ENCODE measurements at places on chromosomes 12 and 14. TPM values are rescaled to one million over a fixed set of nuclear protein-coding genes. Genes with fewer than 3 reads are reported as not detected.

Gene OR4N5
- total RNA-seq, result not detected

GRCh38 chr12:11658791-11659190 lies 9.3 kb downstream of the ETV6 start:
- no peak for DNase-seq

- DNase-seq, result peak; percentile 50
Observed at GRCh38 chr12:53659011-53659551, 16.8 kb downstream of the ATP5MC2 start.

DNA sequence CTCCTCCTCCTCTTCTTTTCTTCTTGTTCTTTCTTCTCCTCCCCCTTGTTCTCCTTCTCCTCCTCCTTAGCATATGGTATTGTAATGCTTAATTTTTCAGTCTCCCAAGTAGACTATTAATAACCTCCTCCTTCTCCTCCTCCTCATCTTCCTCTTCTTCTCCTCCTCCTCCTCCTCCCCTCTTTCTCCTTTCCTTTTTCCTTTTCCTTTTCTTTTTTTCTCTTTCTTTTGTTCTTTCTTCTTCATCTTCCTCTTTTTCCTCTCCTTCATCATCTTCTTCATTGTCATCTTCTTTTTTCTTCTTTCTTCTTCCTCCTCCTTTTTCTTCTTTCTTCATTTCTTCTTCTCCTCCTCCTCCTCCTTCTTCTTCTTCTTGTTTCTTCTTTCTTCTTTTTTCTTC lies 251.6 kb upstream of the ARHGAP5 start:
- no peak for DNase-seq

- DNase-seq, result no peak
Observed at GRCh38 chr12:120668868-120669840, 17.8 kb upstream of the MLEC start.

Gene SLCO1B1
- not detected for total RNA-seq

GRCh38 chr12:108572166-108572790 lies 9.9 kb downstream of the ISCU start:
- DNase-seq, result no peak

DNA sequence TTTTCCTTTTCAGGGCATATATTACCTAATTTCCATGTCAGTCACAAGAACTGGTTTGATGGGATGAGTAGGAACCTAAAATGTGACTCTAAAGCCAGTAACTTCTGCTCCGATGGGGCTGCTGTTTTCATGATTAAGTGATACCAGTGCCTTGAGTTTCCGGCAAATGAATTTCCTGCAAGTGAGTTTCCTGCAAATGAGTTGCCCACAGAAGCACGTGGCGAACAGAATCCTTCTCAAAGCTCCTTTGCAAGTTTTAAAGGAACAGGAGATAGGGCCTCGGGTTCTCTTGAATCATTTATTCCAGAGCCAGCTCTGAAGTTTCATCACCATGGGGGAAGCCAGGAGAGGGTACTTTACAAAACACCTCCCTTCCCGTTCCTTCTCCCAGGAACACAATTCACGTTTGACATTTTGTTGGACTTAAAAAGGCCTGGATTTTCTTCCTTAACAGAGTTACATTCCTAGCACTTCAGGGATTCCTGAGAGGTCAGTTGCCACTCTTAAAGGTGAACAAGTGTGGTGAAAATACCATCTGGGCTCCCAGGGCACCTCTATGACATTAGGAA lies 2.2 kb upstream of the PPTC7 start:
- DNase-seq, result no peak

Gene FAIM2
- 17.9 TPM for total RNA-seq

- DNase-seq, result no peak
Observed at GRCh38 chr14:99687284-99688209, 3.4 kb downstream of the CYP46A1 start.

DNA sequence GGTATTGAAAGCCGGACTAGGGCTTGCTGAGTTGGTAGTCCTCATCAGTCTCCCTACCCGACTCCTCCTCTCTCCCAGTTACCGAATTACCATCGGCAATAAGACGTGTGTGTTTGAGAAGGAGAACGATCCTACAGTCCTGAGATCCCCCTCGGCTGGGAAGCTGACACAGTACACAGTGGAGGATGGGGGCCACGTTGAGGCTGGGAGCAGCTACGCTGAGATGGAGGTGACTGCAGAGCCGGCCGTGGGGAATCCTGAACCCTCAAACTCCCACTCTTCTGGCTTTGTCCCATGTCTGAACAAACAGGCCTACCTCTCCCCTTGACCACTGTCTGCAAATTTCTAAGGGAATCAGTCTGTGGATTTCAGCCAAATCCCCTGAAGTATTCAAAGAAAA lies 82.9 kb downstream of the ACACB start:
- DNase-seq, result no peak

DNA sequence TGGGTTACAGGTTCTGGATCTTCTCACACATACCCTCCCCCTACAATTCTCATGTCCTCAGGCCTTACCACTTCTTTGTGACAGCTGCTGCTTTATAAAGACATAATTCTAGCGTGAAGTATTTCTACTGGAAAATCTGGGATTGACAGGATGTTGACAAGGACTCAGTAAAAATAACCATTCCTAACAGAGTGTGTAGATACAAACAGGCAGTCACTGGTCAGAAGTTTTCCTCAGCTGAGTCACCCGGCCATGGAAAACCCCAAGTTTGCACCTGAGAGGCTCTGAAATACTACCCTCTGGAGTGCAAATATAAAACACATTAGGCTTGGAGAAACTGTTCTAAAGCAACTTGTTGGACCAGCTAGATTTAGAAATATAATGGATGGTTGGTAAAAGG lies 54.4 kb downstream of the SPPL3 start:
- DNase-seq, result no peak

Gene FGF23
- not detected for total RNA-seq

DNA sequence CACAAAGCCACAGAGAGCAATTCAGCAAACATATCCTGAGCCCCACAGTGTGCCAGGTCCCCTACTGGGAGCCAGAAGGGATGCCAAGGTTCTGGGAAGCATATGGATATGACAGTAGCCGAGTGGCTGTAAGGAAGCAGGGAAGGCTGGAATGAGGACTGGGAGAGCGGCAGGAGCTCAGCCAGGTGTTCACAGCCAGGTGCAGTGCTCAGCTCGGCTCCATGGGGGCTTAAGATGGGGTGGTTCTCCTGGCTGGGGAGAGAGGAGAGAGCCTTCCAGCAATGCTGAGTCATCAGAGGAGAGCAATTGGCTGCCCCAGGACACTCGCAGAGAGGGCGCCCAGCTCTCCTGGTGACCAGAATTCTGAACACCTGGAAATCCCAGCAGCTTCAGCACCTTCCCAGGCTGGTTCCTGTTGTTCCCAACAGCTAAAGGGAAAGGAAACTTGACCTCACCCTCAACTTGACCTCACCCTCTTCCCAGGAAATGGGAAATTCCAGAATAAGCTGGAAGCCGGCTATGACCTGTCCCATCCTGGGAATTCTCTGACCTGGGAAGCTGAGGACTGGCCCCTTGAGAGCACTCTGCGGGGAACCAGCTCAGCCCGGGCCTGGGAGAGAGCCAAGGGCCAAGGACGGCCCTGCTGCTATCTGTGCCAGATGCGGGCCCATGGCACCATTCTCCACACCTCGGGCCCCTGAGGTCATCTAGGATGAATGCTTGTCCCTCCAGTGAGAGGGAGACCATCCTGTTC lies 34.6 kb downstream of the SLC6A12 start:
- no peak for DNase-seq

GRCh38 chr12:19085090-19085489 lies 44.4 kb upstream of the PLEKHA5 start:
- no peak for DNase-seq

DNA sequence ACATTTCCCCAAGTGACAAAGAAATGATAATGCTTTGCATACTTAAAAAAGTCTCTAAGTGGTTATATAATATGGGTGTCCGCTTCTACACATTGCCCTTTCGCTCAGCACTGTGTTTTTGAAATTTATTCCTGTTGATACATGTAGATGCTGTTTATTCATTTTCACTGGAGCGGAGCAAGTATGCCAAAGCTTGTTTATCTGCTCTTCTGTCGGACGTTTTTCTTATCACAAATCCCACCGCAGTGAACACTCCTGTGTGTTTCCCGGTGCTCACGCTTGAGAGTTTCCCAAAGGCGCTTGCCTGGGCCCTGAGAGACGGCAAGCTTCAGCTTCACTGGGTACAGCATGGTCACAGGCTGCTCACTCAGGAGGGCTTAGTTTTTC lies 50.2 kb downstream of the TPCN1 start:
- no peak for DNase-seq

DNA sequence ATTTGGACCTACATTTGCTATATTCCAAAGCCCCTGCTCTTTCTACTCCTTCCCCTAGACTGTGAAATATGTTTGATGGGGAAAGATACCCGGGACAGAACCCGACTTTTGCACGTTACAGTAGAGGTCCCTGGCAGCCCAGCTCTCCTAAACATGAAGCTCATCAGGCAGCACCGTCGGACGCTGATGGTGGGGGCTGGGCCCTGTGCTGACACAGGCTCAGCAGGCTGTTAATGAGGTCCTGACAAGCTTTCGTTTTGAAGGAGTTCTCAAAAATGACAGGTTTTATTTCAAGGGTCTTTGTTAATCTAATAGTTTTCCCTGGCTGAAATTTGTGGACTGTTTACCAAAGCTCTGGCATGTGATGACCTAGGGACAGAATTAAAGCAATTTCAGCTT lies 102.3 kb downstream of the SLC25A47 start:
- DNase-seq, result no peak

DNA sequence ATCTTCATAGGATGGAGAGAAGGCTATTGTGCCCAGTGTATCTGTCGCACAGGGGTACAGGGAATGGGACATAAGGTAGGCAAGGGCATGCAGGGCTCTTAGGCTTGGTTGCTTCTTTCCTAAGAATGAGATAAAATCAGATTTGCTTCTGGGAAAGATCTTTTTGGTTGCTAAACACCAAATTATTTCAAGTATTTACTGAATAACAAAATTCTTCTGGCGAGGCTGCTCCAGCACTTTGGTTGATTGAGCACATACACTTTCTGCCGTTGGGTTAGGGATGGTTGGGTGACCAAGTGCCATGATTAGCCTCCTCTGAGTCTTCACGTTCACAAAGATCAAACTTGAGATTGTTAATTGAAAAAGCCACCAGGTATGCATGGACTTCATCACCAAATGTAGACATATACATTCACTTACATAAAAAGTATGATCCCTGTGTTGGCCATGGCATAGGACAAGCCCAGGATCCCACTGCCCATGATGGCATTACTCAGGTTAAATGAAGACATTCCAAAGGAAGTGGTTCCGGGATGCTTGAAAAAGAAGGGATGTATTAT lies 38.2 kb downstream of the SLC38A4 start:
- DNase-seq, result no peak

GRCh38 chr12:52629281-52630007 lies 11.1 kb upstream of the KRT73 start:
- DNase-seq, result no peak

DNA sequence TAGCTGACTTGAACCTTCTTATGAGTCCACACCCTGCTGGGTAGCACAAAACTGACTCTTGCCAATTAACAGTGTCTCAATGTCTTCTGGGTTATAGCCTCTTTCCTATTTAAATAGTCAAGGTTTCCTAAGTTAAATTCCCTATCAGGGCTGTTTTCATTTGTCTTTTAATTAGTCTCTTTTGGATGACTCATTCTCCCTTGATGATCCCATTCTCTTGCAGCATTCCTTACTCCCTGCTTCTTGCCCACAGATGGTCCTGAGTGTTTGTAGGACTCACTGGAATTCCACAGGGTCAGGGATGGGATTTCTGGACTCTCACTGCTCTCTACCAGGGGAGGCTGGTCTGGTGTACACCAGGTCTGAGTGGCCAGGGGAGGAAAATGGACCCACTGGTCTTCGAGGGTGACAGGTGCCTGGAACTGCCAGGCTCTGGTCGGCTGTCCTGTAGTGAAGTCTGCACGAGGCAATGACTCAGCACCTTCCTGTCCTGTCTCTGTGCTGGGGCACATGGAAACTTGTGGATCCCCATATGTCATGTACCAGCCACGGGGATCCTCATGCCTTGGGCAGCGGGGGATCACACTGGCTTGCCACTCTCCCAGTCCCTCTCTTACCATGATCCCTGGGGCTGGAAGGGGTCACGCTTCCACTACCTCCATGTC lies 236.5 kb upstream of the PELI2 start:
- no peak for DNase-seq
